Sigmoid colon (tissue), 7 donors: ENCODE measurements at places on chromosomes 1 and 21. TPM values are rescaled to one million over a fixed set of nuclear protein-coding genes. Genes with fewer than 3 reads are reported as not detected.

DNA sequence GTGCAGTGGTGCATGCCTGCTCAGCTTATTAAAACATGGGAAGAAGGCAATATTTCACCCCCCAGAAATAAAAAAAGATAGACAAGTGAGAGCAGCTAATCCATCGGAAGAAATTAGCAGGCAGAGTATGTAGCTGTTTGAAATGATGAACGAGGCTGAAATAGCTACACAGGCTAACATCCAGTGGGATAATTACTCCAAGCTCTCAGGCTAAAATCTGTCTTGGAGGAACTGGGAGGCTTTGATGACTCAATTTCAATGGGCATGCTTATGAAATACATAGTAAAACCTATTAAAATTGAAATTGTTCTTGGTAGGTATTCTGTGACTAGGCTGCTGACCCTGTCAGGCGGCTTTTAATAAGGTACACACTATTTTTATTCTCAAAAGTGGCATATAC is 84.1 kb upstream of the RRP15 start:
- H3K27me3 ChIP-seq, result no peaks in the 10 kb centered on the region
- no peak overlapping the region for H3K4me3 ChIP-seq
- H3K36me3 ChIP-seq, result no peaks in the 10 kb centered on the region
- DNase-seq, result no peak

The DMRTA2 gene
- total RNA-seq, result not detected

The RXFP4 gene
- not detected for total RNA-seq

DNA sequence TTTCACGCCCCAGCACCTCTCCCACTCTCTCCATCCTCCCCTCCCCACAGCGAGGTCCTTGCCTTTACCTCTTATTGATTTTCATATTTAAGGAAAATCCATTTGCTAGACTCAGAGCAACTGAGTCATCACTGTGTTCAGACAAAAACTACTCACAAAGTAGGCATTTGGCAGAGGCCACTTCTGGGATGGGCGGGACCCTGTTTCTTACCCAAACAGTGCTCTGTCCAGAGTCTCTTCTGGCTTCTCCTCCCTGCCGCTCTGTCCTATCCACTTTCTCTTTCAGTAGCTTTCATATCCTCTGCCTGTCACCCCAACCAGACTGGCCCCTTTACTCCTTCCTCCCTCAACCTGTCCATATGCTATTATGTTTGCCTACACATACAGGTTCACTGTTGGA is 2.4 kb upstream of the NAV1 start:
- no peak overlapping the region for H3K4me3 ChIP-seq
- peak overlapping the region; percentile 95 for H3K27ac ChIP-seq
- H3K27me3 ChIP-seq, result no peaks in the 10 kb centered on the region
- DNase-seq, result peak; percentile 90

- H3K27ac ChIP-seq, result no peak overlapping the region
- H3K27me3 ChIP-seq, result no peaks in the 10 kb centered on the region
- H3K4me1 ChIP-seq, result no peaks in the 10 kb centered on the region
- DNase-seq, result no peak
- no peaks in the 10 kb centered on the region for H3K36me3 ChIP-seq
- no peak overlapping the region for H3K4me3 ChIP-seq
Observed at GRCh38 chr1:57089221-57089620, 123.4 kb upstream of the C8B start.

DNA sequence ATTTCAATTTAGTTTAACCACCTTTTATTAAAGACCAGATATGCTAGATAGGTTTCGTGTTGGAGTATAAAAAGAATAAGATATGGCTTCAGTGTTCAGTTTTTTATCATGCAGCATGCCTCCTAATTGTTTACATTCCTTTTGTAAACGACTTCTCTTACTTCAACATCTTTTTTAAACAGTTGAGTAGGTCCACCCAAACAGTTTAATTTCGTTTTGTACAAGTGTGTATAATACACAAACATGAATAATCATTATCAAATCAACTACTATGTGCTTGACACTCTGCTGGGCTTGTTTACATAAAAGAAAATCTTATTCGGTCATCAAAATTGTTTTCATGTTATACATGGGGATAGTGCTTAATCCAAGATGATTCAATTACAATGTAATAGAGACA is 906.3 kb upstream of the ADGRL4 start:
- no peaks in the 10 kb centered on the region for H3K27me3 ChIP-seq
- no peaks in the 10 kb centered on the region for H3K36me3 ChIP-seq
- H3K27ac ChIP-seq, result no peak overlapping the region
- no peak for DNase-seq
- no peaks in the 10 kb centered on the region for H3K4me1 ChIP-seq

DNA sequence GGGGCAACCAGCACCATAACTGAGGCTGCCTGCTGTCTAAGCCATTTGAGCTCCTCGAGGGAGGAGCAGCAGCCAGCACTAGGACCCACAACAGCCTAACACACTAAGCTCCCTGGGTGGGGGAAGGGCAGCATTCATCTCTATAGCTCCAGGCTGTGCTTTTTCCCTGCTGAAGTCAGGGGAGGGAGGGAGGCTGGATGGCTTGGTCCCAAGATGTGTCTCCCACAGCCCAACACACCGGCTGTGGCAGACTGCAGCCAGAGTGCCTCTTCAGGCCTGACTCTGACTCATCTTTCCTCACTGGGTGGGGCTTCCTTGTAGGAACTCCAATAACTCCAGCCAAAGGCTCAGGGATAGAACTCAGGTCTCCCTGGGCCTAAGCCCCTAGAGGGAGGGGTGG is 296.3 kb downstream of the PRDM2 start:
- no peak for DNase-seq
- no peak overlapping the region for H3K27ac ChIP-seq
- no peaks in the 10 kb centered on the region for H3K27me3 ChIP-seq
- H3K4me1 ChIP-seq, result no peaks in the 10 kb centered on the region
- no peaks in the 10 kb centered on the region for H3K36me3 ChIP-seq

The HDGF gene
- 122 TPM for total RNA-seq
